Stimulated activated CD4-positive, alpha-beta T cell treated with anti-CD3 and anti-CD28 coated beads, Interleukin-15, amount 100 ng/mL, for 24 hours (primary cell): ENCODE measurements at places on chromosomes 13 and 19.

GRCh38 chr19:15337202-15337601, 4.9 kb upstream of the BRD4 start:
- DNase-seq, result no peak

GRCh38 chr19:35214766-35215422, 13.6 kb downstream of the FAM187B start:
- no peak for DNase-seq

GRCh38 chr13:32205431-32206096, 109.6 kb downstream of the ZAR1L start:
- DNase-seq, result no peak

- no peak for DNase-seq
These were observed 6.9 kb upstream of the EMP3 start for GRCh38 chr19:48318286-48318987.
